ENCODE measurements at places on chromosomes 3 and 15.
A peak's percentile ranks its signal among the peaks of the same experiment; 100 is the strongest.

- DNase-seq, result no peak
Observed at GRCh38 chr15:81754078-81754477, 291.7 kb downstream of the MEX3B start.

DNA sequence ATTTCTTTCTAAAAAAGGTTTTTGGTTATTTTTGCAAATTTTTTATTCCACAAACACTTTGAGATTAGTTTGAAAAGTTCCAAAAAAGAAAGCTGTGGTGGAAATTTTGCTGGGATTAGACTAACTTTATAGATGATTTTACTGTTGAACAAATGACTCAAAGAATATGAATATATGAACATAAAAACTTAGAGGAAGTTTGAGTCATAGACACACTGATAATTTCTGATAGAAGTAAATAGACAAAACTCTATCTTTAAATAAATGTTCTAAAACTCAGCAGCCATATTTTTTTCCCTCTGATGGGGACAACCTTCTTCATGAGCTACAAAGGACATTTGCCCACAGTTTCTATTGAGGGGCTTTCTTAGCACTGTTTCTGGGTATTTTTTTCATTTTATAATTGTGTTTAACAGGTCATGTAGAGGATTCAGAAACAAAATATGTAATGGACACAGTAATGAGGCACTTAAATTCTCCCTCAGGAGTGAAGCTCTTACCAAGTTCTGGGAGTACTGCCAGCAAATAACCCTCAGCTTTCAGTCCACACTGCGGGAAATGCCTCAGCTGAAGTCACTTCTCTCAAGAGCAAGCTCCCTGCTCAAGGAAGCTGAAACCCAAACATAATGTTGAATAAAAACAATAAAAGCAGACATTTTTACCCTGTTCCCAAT, 157.6 kb downstream of the NFKBIZ start:
- DNase-seq, result peak; percentile 92

GRCh38 chr3:141078200-141078599, 27.1 kb downstream of the SPSB4 start:
- DNase-seq, result no peak

DNA sequence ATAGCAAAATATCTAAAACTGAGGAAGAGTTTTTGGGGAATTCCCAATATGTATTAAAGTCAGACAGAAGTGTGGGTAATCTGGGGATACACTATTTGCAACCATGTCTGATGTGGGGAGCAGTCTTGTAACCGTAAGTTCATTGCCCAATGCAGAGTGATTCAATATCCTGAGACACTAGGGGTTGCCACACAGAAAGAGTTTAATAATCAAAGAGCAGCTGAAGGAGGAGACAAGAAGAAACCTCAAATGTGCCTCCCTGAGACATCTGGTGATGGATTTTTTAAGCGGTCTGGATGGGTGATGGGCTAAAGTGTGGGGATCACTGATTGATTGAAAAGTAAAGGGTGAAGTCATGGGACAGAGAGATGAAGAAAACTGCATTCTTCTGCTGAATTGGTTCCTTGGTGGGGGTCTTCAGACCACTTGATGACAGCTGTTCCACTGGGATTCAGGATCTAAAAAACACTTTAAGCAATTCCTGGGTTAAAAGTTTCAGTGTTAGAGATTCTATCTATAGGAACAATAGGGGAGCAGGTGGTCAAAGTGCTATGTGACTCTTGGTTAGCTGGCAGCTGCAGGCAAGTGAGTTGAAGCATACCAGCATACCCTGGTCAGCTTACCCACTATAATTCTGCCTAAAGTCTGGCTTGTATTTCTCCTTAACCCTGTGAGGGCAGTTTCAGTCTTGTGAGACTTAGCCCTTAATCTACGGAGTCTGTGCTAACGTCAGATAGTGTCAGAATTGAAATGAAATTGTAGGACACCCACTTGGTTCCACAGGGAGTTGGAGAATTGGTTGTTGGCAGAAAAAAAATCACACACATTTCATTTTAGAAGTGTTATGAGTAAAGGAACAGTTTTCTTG, 425.9 kb upstream of the TGFBR2 start:
- DNase-seq, result no peak

GRCh38 chr3:104596551-104596950, 770.2 kb upstream of the ALCAM start:
- DNase-seq, result peak; percentile 58

- DNase-seq, result no peak
Observed at GRCh38 chr3:177886501-177886900, 649.7 kb upstream of the KCNMB2 start.

- DNase-seq, result no peak
Observed at GRCh38 chr15:57143511-57144078, 225.2 kb downstream of the TCF12 start.

DNA sequence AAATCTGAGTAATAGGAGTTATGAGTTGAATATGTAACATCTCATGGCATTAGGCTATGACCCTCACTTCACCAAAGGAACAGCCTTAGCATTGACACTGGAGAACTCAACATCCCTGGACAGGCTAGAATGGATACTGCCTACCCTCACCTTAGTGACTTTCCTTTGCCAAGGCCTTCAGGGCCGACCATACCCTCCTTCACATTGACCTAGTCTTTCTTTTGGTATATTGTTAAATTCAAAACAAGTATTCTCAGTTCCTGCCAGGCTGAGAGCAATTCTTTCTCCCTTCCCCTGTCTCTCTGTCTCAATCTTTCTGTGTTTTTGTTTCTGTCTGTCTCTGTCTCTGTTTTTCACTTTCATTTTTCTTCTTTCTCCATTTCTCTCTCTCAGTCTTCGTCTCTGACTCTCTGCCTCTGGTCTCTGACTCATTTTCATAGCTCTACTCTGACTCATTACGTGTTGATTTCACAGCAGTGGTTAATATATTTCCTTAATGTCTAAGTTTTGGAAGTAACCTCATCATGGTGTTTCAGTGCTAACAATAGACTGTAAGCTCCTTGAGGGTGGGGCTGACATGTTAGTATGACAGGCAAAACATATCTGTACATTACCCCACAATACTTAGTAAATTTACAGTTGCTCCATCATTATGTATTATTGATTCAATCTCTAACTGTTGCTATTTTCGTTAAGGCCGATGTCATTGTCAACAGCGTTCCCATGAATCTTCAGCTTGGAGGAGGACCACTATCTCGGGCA, 32.5 kb downstream of the PARP15 start:
- peak; percentile 90 for DNase-seq

DNA sequence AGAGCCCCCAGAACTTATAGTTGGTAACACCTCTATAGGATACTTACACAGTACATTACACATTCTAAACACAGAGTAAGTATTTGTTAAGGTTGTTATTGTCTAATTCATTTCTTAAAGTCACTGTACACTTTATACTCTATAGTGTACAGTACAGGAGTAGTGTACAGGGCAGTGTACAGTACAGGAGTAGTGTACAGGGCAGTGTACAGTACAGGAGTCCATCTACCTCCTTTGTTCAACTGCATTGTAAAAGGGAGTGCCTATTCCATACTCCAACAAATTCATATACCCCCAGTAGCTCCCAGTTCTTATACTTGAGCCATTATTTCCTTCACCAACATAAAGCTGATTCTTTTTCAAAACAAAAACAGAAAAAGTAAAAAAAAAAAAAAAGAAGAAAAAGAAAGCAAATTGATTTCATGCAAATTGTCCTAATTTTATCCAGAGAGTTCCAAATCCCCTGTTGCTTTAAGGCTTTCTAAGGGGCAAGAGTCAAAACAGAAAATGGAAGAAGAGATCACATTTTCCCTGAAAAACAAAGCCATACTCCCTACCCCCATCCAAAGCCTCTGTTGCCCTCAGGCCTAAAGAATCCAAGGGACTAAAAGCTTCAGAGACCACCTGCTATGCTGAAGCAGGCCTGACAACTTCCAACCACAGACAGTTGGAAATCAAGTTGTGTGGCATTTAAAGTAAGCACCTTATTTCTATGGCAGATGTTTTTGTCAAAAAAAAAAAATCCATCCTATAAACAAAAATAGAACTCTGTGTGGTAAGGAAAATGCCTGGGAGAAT, 125.6 kb downstream of the PLCH1 start:
- DNase-seq, result no peak

GRCh38 chr3:133841196-133841595, 35.6 kb downstream of the SRPRB start:
- DNase-seq, result no peak

DNA sequence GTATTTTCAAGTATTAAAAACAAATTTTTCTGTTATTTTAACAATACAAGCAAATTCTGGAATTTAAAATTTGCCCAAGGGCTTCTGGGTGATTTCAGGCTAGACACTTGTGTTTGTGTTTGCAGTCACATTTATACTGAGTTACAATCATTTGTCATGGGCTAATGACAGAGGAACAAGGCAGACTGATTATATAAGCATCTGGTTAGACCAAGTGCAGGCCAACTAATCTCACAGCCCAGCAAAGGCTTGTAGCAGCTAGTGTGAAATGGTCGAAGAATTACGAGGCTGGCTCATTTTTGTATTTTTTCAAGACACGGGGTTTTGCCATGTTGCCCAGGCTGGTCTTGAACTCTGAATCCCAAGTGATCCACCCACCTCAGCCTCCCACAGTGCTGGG, 52.1 kb downstream of the CMTM8 start:
- DNase-seq, result no peak

DNA sequence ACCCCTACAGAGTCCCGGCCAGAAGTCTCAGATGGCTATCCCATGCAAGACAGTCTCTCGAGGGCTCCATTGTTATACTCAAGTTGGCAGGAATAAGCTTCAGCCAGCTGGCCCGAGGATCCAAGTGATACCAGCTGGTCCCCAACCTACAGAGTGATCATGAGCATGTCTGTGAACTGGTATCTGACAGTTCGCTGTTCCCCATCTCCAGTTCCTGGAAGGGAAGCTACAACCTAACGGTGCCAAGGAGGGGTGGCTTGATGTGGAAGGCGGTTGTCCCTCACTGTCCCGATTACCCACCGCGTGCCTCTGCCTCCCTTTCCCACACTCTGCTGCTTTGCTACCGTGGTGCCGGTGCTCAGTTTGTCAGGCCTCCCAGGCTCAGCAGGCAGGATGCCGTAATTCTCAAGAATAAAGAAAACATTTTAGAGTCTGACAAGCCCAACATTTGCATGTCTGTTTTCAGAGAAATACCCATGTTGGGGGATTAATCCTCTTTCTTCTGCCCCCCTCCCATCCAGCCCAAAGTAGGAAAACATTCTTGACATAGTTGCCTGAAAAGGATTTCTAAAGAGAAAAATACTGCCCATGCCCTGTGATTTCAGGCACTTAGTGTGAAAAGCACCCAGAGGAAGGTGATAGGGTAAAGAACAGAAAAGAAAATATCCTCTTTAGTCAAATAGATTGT, 49.4 kb upstream of the HES1 start:
- DNase-seq, result no peak

DNA sequence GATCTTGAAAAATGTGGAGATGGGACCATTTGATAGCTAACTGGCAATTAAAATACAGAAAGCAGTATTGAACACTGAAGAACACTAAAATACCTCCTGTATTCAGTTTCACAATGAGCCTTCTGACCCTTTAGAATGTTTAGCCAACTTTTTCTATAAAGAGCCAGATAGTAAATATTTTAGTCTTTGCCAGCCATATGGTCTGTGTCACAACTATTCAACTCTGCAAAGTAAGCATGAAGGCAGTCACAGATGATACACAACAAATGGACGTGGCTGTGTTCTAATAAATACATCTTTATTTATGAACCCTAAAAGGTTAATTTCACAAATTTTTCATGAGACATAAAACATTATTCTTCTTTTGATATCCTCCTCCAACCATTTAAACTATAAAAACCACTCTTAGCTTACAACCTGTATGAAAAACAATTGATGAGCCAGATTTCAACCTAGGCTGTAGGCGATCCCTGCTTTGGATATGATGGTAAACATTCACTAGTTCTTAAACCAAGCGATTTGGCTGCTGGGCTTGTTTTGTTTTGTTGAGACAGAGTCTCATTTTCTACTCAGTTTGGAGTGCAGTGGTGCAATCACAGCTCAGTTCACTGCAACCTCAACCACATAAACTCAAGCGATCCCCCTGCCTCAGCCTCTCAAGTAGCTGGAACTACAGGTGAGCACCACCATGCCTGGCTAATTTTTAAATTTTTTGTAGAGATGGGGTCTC, 13.6 kb upstream of the CSPG5 start:
- DNase-seq, result no peak

GRCh38 chr3:42778644-42779043, 5.6 kb upstream of the CCDC13 start:
- DNase-seq, result peak; percentile 57

DNA sequence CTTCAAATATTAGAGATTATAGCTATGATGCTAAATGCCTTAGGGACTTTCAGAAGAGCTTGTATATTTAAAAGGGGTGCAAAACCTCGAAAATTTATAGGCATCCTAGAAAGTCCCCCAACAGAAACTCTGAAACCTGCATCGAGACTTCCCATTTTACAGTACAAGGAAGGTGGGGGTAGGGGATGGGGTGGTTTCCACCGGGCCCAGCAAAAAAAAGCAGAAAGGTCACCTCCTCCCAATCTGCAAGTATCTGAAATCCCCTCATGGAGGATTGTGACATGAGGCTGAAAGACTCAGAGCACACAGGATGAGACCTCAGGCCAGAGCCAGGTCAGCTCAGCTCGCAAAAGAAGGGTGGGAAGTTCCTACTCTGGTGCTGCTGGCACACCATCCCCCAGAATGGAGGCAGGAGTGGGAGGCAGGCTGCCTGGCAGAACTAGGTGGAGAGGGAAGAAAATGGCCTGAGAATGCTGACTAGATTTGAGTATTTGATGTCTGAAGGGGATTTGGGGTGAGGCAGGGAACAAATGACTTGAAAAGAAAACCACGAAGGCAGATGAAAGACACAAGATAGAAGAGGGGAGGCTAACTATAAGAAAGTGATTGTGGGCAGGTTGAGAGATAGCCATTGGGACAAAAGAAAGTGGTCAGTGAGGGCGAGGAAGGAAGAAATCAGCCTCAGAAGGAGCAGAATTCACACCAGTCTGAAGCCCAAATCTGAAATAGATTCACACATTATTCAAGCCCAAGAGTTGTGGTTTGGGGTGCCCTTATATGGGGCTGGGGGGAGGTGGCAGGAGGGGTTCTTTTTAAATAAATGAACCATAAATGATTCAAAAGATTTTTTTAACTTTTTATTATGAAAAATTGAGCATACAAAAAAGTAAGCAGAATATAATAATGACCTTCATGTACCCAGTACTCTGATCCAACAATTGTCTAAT, 22.5 kb upstream of the TSC22D2 start:
- no peak for DNase-seq

DNA sequence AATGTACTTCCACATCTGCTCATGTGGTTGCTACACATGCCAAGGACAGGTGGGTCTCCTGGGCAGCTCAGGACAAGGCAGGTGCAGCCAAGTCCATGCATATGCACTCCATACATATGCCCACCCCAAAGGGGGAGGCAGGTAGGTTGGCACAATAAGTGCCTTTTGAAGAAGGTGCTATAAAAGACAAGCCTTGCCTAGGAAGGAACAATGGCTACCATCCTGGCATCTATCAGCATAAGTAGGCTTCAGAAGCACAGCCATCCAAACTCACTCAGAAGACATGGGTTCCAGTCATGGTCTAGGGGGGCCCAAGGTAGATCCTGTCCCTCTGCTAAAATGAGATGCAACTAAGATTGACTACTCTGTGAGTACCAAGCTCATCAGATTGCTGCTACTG, 34.6 kb downstream of the NBEAL2 start:
- no peak for DNase-seq
